ENCODE measurements at places on chromosomes 16 and 17.

- DNase-seq: peak; percentile 16
Measured at GRCh38 chr16:20830372-20830771, 24.0 kb downstream of the REXO5 start.

GRCh38 chr17:39194089-39194984 is 3.1 kb downstream of the CACNB1 start:
- DNase-seq: peak; percentile 58

DNA sequence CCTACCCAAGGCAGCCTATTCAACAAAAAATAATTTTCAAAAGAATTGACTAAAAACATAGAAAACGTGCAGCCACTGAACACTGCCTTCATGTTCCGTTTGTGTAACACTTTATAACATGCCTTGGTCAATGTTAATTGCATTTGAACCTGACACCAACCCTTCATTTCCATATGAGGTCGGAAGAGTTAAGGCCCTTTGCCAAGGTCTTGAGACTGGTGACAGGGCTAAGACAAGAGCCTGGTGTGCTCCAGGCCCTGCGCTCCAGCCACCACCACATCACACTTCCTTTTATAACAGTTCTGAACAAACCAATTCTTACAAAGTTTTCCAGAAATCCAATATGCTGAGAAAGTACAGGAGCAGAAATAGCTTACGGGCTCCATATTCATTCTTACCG is 4.2 kb downstream of the BBS2 start:
- no peak for DNase-seq

GRCh38 chr16:9446471-9447194 is 355.2 kb downstream of the HAPSTR1 start:
- no peak for DNase-seq

DNA sequence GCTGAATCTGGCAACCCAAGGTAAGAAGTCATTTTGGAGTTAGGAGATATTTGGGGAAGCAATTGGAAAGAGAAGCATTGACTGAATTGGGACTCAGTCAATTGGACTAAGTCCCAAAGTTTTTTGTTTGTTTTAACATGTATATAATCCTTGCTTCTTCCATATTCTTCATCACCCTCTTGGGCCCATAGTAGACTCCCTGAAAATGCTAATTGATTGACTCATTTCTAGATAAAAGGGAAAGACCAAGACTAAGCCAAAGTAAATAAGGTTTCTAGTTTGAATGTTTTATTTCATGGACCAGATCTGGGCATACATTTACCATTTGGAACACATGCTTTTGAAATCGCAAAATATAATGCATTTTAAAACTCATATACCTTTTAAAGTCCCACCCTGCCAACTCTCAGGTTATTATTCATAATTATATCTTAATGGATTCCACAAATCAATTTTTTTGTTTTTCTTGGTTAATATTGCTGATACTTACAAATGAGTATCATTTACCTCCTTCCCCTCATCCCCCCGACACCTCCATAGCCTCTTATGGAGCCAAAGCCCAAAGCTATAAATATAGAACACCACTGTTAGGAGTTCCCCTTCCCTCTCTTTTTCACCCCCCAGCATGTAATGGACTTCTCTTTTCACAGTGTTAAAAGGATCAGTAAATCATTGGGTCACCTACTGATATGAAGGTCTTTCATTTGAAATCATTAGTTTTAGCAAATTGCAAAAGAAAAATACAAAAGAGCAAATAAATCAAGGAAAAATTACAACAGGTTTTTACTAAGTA is 674.0 kb upstream of the SOX9 start:
- DNase-seq: peak; percentile 17
